ENCODE measurements at places on chromosomes 5 and 9.
A peak's percentile ranks its signal among the peaks of the same experiment; 100 is the strongest.

- DNase-seq, result no peak
Observed at GRCh38 chr9:123455187-123455586, 99.2 kb downstream of the CRB2 start.

GRCh38 chr5:61280761-61281427 is 51.2 kb upstream of the ZSWIM6 start:
- DNase-seq, result no peak

GRCh38 chr9:23603311-23603710 is 222.7 kb downstream of the ELAVL2 start:
- DNase-seq, result no peak

GRCh38 chr5:132782101-132782500 is 5.1 kb upstream of the SEPTIN8 start:
- DNase-seq, result no peak

- DNase-seq, result no peak
Observed at GRCh38 chr5:95809414-95809960, 13.0 kb downstream of the GLRX start.

- no peak for DNase-seq
Observed at GRCh38 chr9:84867186-84867585, 197.7 kb downstream of the NTRK2 start.

DNA sequence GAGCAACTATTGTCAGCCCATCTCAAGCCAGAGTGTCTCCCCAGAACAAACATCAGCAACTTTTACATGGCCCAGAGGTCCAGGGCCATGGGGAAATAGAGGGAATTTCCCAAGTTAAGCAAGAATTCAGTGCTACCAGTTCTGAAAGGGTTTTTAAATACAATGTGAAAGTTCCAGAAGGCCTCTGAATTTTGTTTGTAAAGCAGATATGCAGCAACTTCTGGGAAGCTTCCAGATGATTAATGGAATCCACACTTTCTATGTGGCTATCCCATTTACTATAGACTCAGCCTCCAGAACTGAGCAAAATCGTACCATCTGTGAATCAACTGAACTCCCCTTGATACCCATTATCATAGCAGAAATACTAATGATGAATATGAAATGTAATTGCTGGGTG is 93.8 kb downstream of the FEM1C start:
- no peak for DNase-seq

DNA sequence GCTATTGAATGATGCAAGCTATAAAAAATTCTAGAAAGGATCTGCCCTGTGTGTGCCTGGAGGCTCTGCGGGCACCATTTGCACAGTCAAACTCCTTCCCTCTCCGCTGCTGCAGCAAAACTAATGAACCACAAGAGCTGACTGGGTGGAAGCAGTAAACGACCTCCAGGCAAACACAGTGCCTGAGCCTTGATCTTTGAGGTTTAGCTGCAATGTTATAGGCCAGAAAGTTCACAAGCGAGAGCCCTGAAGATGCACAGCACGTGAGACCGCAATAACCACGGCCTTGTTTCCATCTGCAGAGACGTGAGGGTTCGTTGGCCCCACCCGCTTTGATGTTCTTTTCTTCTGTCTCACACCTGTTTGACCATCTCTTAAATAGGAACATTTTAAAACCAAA is 69.2 kb upstream of the S1PR3 start:
- DNase-seq, result peak; percentile 43

DNA sequence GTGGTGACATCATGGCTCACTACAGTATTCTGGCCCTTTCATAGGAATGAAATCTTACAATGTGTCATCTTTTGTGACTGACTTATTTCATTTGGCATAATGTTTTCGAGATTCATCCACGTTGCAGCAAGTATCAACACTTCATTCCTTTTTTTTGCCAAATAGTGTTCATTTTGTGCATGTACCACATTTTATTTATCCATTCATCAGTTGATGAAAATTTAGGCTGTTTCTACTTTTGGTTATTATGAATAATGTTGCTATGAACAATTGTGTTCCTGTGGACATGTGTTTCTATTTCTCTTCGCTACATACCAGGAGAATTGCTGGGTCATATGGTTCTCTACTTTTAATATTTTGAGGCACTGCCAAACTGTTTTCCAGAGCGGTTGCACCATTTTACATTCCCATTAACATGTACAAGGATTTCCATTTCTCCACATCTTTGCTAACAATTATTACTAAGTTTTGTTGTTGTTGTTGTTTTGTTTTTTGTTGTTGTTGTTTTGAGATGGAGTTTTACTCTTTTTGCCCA is 43.5 kb downstream of the RMI1 start:
- DNase-seq, result no peak

- DNase-seq, result no peak
Observed at GRCh38 chr9:34623374-34624235, 3.3 kb upstream of the DCTN3 start.

DNA sequence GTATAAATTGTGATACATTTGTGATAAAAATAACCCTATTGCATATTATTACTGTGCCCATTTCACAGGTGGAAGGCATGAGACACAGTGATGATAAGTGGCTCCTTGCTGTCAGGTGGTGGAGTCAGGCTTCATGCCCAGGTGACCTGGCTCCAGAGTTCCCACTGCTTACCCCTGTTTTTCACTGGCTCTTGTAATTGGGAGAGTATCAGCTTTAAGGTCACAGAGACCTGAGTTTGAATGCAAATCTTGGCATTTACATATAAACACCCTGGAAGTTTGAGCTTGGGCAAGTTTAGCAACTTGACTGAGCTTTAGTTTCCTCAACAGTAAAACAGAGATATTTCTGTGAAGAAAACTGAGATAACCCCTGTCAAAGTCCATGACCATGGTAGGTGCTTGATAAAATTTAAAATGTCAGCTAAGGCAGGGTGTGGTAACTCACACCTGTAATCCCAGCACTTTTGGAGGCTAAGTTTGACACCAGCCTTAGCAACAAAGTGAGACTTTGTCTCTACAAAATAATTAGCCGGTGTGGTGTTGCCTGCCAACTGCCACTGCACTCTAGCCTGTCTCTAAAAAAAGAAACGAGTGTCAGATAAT is 29.2 kb downstream of the MAT2B start:
- no peak for DNase-seq

- no peak for DNase-seq
Observed at GRCh38 chr9:135083831-135084230, 3.6 kb upstream of the OLFM1 start.

GRCh38 chr9:78221425-78221824 is 14.4 kb upstream of the CEP78 start:
- DNase-seq, result no peak

DNA sequence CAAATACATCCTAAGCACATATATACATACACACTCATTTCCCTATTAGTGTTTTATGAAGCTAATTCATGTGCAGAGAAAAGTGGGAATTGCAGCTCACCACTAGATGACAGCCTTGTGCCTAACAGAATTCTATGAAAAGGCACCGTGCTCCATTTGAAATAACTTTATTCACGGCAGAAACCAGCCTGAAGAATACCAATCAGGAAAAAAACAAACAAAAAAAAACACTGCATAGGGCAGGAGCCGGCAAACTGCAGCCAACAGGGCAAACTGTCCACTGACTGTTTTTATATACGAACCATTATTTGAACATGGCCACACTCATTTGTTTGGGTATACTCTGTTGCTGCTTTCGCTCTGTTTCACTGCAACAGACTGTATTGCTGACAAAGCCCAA is 33.6 kb downstream of the ERMP1 start:
- no peak for DNase-seq

DNA sequence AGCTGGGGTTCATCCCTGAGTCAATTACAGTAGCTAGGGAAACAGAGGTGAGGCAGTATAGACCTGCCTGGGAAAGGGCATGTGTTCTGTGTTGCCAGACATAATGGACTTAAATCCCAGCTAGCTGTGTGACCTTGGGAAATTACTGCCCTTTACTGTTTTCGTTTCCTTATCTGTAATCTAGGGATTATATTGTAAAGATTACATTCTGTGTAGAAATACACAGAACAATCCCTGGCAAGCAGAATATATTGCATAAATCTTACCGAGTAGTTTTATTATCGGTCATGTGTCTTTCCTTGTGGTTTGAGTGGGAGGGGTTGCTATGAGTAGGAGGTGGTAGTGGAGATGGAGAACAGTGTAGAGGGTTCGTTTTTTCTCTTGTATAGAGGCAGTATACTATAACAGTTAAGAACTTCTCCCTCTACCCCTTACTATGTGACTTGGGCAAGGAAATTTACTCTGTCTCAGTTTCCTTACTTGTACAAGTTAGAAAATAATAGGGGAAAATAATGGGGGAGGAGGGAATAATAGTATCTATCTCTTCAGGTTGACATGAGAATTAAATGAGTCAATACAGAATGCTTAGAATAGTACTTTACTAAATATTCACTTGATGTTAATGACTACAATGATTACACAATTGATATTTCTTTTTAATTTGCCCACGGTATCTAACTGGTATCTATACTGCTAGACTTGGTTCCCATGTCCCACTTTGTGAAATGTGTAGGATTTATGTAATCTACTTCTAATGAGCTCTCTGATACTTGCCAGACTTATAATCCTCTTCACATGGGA is 7.1 kb upstream of the DMXL1 start:
- peak; percentile 35 for DNase-seq

DNA sequence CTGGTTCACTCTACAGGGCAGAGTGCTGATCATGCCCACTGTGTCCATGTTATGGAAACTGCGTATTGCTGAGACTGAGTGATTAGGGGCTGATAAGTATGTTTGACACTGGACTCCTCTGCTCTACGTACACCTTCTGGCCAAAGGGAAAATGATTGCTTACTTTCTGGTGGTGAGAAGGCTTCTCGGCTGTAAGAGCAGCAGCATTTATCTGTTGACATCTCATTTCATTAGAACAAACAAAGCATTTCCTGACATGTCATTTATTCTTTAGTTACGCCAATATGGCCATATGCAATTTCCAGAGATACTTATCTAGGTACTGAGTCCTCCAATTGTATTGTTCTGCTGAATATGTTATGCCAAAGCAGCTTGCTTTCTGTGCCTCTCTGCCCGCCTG is 5.6 kb downstream of the FAXDC2 start:
- no peak for DNase-seq

DNA sequence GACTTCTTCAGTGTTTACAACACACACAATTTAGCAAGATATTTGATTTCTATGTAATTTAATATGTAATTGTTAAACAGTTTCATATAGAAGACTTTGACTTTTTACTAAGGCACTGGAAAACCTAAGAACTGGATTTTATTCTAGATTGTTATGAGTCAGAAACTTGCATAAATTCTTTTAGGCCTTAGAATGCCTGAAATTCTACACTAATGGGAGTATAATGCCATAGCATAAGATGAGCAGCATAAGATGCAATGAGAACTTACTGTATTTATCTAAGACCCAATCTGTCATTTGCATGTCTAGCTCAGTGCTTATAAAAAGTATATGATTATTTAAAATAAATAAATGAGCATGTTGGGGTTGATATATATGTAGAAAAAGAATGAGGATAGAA is 285.2 kb downstream of the CDH12 start:
- DNase-seq, result no peak

DNA sequence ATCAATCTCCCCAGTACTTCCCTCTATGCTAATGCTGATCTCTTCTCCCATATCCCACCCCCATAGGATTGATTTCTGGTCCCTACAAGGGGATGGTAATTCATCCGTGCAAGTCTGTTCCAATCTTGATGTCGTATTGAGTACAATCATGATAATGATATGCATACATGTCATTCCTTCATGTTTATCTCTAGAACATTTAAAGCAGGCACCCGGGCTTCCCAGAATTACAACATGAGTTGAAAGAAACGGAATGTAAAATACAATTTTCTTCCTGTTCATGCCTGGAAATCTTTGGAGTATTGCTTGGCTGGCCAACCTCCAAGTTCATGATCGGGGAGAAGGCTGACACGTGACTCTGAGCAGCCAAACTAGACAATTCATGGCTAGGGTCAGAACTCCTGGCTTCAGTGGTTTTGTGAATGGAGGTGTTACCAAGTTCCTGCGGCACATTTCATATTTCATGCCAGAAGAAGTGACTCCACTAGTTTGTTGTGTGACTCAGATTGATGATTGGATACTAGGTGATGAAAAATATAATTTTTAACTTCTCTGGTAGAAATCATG is 66.6 kb downstream of the C9orf152 start:
- no peak for DNase-seq

DNA sequence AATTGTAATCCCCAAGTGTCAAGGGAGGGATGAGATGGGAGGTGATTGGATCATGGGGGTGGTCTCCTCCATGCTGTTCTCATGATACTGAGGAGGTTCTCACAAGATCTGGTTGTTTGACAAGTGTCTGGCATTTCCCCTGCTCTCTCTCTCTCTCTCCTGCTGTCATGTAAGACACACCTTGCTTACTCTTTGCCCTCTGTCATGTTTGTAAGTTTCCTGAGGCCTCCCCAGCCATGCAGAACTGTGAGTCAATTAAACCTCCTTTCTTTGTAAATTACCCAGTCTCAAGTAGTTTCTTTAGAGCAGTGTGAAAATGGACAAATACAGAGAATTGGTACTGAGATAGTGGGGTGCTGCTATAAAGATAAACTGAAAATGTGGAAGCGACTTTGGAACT is 207.9 kb downstream of the HINT1 start:
- no peak for DNase-seq

DNA sequence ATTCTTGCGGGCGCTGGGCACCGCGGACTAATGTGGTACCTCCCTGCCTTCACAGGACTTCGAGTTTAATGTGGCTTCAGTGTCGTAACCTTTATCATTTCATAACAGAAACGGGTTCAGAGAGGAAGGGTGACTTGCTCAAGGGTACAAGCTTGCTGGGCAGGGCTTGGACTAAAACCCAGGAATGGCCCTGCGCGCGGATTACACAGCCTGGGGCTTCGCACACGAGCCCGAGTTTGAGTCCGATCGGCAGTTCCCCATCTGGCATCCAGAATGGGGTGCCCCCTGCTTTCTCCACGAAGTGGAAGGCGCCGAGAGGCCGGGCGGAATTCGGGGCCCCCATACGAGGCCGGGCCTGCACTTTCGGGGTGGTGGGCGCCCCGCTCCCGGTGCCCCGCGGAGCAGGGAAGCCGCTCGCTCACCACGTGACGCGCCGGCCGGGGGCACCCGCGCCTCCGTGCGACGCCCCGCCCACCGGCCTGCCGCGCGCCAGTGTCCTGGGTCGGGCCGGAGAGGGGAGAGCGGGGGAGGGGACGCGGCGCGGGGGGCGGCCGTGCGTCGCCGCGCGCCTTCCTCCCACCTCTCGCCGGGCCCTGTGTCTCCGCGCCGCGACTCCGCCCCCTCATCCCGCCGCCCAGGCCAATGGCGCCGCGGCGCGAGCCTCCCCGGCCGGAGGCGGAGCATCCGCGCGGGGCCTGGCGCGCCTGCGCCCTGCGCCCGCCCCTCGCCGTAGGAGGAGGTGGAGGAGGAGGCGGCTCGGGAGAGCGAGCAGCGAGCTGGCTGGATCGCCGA is at the start of gene SET:
Gene SET (plus strand): TSS at position 722 of the 792 bp plus-strand sequence. CDS start 361 bp downstream, outside the sequence.
- DNase-seq, result peak; percentile 91

- DNase-seq, result peak; percentile 60
Observed at GRCh38 chr9:91150998-91151717, 210.6 kb downstream of the AUH start.
